ENCODE measurements at places on chromosomes 4 and X.

- no peak for DNase-seq
These were observed 21.7 kb upstream of the TMEM33 start for GRCh38 chr4:41913509-41913908.

- no peak for DNase-seq
These were observed 654 bp upstream of the STS start for GRCh38 chrX:7146703-7147412.

- no peak for DNase-seq
These were observed 37.2 kb downstream of the IDS start for GRCh38 chrX:149467920-149468319.

GRCh38 chr4:17280261-17281018 lies 231.4 kb downstream of the QDPR start:
- DNase-seq = no peak

GRCh38 chrX:1336331-1336943 lies at the start of gene IL3RA:
TSS of gene IL3RA (plus strand) at chrX:1336785. CDS start at chrX:1341766, 4,981 bp downstream.
- no peak for DNase-seq

GRCh38 chrX:129026202-129026601 lies 497.1 kb downstream of the SMARCA1 start:
- no peak for DNase-seq

DNA sequence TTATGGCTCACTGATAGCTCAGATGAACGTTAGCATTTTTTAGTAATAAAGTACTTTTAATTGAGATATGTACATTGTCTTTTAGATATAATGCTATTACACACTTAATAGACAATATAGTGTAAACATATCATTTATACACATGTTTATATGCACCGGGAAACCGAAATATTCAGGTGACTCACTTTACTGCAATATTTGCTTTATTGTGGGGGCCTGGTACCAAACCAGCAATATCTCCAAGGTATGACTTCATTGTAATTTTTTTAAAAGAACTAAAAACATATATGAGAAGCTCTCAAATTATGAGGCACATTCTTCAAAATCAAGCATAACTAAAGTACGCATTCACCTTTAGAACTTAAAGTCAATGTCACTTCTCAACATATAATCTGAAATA lies 231.2 kb upstream of the SLC7A11 start:
- no peak for DNase-seq

GRCh38 chr4:73705056-73705432 lies 35.3 kb upstream of the CXCL8 start:
- peak; percentile 80 for DNase-seq

DNA sequence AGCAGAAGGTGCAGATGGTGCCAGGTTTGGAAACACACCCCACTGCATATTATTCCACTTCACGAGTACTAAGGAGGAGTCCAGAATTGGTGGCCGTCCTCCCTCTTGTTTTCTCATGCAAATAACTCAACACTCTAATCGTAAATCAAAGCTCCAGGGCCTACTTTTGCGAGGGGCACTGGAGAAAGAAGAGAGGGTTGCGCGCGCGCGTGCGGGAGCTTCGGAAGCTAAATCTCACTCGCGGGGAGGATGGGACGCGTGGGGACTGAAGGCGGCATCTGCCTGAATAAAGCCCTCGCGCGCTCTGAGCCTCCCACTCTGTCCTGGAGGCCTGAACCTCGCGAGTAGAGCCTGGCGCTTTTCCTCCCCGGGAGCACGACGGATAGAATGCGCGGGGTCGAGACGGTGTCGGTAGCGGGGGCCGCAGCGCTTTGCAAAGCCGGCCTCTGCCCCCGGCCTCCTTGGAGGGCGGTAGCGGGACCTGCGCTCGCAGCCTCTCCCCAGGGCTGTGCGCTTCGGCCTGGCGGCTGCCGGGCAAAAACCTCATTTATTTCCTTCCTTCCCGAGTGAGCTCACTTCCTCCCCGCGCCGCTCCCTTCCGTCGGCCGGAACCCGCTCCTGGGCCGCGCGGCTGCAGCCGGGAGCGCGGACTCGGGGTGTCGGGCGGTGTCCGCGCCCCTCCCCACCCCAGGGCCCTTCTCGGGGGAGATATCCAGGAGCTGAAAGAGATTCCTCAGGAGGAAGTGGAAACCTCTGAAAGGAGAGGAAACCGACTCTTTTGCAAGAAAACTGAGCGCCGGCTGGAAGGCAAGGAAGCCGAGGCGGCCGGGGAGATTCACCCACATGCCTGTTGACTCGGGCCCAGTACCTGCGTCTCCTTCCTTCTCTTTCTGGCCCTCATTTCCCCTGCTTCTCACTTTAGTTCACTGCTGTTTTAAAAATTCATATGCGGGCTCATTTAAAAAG lies 20.7 kb downstream of the HAND2 start:
- DNase-seq = peak; percentile 9

- no peak for DNase-seq
These were observed 29.8 kb downstream of the DYNLT3 start for GRCh38 chrX:37817579-37817978.

DNA sequence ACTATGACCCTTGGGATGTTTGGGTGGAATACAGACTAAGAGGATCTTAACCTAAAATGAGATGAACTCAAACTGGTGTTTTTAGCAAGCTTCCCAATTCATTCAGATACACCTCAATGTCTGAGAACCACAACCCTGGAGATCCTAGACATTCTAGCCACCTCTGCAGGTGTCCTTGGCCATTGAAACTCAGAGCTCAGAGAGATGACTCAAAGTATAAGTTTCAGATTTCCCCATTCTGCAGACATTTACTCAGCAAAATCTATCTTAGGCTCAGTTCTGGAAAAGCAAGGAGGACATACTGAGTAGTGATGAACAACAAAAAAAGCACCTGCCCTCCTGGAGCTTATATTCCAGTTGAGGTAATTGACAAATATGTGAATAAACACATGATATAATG lies 47.8 kb downstream of the COMMD8 start:
- DNase-seq = no peak

GRCh38 chrX:53056292-53056691 lies 7.7 kb downstream of the GPR173 start:
- DNase-seq = no peak

DNA sequence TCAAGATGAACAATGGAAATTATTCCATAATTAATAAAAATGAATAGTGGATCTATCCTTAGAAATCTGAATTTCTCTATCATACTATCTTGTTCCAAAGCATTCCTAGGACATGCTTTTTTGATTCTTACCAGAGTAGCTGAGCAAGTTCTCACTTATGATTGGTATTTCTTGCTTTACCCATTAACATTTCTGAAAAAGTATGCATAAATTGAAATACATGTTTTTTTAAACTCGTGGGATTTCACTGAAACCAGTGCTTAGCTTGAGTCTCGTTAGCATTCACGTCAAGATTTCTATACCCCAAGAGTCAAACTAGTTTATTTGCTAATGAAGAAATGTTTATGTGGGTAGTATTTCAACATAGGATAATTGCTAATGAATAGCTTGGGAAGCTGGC lies 89.0 kb downstream of the ELOVL6 start:
- peak; percentile 45 for DNase-seq

DNA sequence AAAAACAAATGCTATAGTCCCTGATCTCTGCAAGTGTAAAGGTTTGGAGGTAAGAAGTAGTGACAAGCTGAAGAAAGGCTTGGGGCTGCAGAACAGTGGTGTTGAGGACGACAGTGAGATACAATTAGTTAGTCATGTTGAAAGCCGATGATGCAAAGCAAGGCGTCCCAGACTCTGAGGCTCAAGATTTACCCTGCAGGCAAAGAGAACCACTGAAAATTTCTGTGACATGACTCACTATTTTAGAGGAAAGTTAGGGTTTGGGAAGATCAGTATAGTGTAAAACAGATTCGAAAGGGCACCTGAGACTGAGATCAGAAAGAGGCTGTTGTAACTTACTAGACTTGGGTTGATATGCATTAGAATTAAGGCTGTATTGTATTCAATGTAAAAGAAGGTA lies 281.3 kb upstream of the FTHL17 start:
- DNase-seq = peak; percentile 68

DNA sequence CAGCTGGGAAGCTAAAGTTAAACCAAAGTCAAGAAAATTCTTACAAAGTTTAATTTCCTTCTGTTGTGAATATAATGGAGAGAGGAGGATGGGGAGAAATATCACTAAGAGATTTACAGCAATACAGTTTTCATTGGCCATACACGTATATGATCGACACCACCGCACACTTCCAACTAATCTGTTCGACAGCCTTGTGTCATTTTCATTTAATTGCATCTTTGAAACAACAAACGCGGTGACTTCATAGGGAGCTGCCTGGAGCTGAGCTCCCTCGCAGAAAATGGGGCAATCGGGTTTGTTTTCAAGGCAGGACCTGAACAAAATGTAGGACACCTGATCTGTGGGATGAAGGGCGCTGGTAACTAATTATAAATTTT lies 1.3 kb downstream of the PTPN13 start:
- DNase-seq = peak; percentile 32

DNA sequence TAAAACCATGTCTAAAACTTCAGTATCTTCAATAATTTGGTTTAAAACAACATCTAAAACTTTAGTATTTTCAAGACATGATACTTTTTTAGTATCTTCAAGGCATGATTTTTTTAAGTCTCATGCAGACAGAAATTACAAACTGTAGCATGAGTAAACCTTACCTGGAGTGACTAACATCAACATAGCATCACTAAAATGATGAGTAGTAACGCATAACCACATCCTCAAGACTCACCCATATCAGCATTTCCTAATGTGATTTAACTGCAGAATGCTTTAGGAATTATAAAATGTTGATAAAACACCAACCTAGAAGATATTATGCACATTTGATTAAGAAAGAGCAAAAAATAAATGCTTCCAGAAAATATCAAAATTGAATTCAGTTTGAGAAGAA lies 19.7 kb upstream of the EDNRA start:
- DNase-seq = peak; percentile 45

DNA sequence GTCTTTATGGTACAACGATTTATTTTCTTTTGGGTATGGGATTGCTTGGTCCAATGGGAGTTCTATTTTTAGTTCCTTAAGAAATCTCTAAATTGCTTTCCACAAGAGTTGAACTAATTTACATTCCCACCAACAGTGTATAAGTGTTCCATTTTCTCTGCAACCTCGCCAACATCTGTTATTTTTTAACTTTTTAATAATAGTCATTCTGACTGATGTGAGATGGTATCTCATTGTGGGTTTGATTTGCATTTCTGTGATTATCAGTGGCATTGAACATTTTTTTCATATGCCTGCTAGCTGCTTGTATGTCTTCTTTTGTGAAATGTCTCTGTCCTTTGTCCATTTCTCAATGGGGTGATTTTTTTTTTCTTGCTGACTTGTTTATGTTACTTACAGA lies 42.8 kb downstream of the UCHL1 start:
- no peak for DNase-seq

DNA sequence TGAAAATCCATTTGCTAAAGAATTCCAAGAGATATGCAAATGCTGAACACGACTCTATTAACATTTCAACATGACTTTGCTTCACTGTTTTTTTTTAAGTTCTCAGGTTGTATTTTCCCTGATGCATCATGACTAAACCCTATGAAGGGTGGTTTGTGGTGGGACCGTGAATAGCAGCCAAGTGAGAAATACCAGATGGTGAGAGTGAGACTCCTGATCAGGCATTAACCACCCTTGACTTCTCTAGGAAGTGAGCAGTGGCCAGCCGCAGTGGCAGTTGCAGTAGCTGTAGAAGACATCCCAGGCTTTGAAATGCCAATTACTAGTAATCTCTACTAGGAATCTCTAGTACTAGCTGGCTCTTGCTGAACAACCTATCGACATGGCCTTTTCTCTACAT lies 383.4 kb downstream of the FAM133A start:
- no peak for DNase-seq

DNA sequence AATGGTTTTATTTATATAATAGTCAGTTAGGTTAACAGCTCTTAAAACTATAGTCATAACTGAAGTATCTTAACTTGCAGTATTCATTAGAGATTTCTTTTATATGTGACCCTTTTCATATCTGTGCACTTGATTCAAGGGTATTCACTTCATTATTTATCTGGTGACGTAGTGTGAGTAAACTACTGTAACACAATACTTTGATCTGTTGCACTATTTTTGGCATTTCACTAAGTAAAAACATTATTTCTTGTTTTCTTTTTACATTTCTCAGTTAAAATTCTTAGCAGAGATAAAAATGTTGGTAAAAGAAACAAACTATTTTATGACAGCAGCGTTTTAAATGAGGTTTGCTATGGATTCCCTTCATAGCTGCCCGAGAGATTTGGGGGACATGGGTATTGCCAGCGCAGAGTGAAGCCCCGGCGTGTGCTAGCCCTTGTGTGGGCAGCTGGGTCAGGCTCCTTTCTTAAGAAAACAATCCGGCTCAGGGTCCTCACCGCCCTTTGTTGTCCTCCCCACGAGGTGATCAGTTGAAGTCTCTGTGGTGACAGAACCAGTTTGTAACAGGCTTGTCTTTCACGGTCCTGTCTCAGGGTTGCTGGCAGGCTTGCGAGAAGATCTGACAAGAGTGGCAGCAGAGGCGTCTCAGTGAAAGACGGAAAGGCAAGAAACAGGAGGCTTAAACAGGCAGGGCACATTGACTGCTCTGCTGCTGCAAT lies 293.4 kb downstream of the BMPR1B start:
- no peak for DNase-seq

GRCh38 chr4:77665381-77666069 lies 59.9 kb downstream of the CXCL13 start:
- DNase-seq = no peak

GRCh38 chr4:64705989-64706388 lies 296.7 kb upstream of the TECRL start:
- DNase-seq = no peak

- DNase-seq = no peak
These were observed 4.1 kb downstream of the BRS3 start for GRCh38 chrX:136491832-136492231.

DNA sequence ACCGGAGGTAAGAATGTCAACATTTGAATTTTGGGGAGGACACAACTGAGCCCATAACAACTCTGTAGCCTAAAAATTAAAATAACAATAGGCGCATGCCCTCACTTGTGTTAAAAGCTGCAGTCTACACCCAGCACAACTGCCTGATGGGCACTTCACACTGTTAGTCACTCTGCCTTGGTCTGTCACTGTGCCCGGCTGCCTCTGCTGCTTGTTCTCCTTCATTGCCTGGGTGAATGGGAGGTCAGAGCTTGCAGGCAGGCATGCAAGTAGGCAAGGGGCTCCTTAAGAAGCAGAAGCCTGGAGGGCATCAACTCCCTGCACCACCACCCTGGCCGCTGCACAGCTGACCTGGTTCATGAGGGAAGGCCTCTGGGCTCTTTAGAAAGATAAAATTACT lies 374.8 kb downstream of the MID1IP1 start:
- no peak for DNase-seq

GRCh38 chrX:43559644-43560043 lies 96.5 kb upstream of the MAOA start:
- peak; percentile 9 for DNase-seq

- DNase-seq = no peak
These were observed 280.3 kb upstream of the INTU start for GRCh38 chr4:127352220-127353113.

GRCh38 chr4:54228056-54228527 lies 1.0 kb upstream of the PDGFRA start:
- peak; percentile 57 for DNase-seq

- DNase-seq = no peak
These were observed 24.9 kb downstream of the CEP135 start for GRCh38 chr4:55973650-55974049.

DNA sequence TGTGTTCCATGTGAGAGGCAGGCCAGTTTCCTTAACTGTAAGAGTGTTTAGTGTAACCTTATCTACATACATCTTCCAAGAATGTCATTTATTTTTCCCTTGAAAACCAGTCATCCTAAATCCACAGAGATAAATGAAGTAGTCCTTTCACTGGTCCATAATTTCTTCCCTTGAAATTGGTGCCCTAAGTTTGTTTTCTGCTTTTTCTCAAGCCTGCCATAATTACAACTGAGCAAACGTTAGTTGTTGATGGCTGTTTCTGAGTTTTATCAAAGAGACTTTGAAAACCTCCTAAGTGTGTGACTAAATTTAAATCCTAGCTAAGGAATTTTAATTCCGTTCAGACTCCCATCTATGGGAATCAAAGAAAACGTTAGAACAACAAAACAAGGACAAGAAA lies 3.6 kb upstream of the TDO2 start:
- DNase-seq = peak; percentile 20
